ENCODE measurements at places on chromosomes 16 and 17. TPM values are rescaled to one million over a fixed set of nuclear protein-coding genes. Genes with fewer than 3 reads are reported as not detected.

SLC52A1 gene
- total RNA-seq = not detected

TNFRSF13B gene
- not detected for total RNA-seq

HAP1 gene
- total RNA-seq = 0.06 TPM

ST6GALNAC2 gene
- total RNA-seq = 17.8 TPM

NLRC3 gene
- total RNA-seq = 0.47 TPM

G6PC1 gene
- not detected for total RNA-seq

RUNDC1 gene
- total RNA-seq = 8.7 TPM

TBC1D3I gene
- not detected for total RNA-seq

TBC1D3K gene
- not detected for total RNA-seq

ERN2 gene
- not detected for total RNA-seq

SLC47A2 gene
- not detected for total RNA-seq

ZNF750 gene
- 2.7 TPM for total RNA-seq

SPNS1 gene
- total RNA-seq = 14.4 TPM

CRK gene
- total RNA-seq = 34.7 TPM

PLD6 gene
- total RNA-seq = 3.6 TPM

TUBG2 gene
- 11.9 TPM for total RNA-seq

SLC12A3 gene
- not detected for total RNA-seq

MOSMO gene
- total RNA-seq = 7.8 TPM

NT5C gene
- total RNA-seq = 26.8 TPM

TPSG1 gene
- not detected for total RNA-seq

CDH3 gene
- total RNA-seq = not detected

GRB7 gene
- not detected for total RNA-seq

NPIPB4 gene
- total RNA-seq = 28.9 TPM

CDT1 gene
- total RNA-seq = not detected

TLCD3B gene
- 0.22 TPM for total RNA-seq

SMIM5 gene
- total RNA-seq = 0.28 TPM

LRRC75A gene
- 0.20 TPM for total RNA-seq

KRTAP3-2 gene
- not detected for total RNA-seq

CLEC19A gene
- not detected for total RNA-seq
